BJ (cell line): ENCODE measurements at places on chromosomes 11 and 22.

GRCh38 chr11:91997226-91997625, 227.4 kb upstream of the FAT3 start:
- no peak for DNase-seq

DNA sequence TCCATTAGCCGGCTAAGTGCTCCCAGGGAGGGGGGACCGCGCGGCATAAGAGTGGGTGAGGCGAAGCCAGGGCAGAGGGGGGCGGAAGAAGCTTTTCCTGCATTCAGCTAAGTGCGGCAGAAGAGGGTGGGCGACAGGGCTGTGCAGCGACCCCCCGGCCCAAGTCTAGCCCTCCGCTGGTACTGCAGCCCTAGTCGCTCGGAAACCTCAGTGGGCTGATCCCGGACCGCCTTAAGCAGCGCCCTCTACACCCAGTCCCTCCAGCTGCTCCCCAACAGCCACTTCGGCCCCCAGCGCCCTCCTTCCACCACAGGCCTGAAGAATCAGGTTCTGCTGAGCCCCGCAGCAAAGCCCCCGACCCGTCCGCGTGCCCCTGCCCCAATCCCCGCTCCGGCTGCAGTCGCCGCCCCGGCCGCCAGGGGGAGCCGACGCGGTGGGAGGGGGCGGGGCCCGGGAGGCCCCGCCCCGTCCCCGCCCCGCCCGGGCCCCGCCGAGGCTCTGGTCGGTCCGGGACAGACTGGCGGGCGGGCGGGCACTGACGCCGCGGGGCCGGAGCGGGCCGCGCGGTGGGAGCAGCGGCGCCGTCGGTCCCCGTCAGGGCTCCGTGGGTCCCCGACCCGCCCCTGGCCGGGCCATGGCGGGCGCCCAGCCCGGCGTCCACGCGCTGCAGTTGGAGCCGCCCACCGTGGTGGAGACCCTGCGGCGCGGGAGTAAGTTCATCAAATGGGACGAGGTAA, at the start of gene PLCB3:
Gene PLCB3 (plus strand): TSS at position 515 of the 737 bp plus-strand sequence. CDS start 120 bp downstream, at position 635.
- no peak for DNase-seq

DNA sequence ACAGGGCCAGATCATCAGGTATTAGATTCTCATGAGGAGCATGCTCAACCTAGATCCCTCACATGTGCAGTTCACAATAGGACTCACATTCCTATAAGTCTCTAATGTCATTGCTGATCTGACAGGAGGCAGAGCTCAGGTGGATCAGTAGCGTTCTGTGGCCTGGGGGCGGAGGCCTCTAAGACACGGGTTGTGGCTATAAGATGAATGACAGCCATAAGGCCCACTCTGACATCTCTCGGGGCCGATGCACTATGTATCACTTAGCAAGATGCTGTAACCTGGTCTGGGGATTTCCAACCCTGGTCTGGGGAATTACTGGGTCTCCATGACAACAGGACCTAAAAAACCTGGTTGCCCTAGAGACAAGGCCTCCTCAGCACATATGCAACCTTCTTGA, 932.7 kb downstream of the TBC1D22A start:
- no peak for DNase-seq

DNA sequence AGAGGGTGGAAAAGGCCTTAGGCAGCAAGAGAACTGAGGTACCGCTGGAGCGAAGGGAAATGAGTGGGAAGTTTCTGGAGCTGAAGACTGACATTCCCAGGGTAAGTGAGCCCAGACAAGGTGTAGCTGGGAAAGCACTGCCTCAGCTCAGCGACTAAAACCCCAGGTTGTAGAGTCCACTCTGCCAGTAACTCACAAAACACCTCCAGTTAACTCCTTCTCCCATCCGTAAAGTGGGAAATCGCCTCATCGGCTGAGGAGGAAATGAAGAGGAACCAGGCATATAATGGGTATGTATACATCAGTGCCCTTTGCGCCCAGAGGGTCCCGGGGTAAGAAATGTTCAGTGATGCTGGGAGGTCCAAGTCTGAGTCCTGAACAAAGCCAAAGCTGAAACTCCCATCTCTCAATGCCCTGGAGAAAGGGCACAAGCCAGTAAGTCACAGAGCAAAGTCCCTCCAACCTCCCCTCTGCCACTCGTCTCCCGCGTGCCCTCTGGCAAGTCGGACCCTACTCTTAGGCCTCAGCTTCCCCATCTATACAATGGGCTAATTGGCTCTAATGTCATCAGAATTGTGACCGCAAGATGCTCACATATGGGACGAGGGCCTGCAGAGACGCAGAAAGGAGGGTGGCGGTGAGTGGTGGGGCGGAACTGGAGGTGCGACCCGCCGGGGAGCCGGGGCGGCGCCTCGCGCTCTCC, 588 bp downstream of the VPS37C start:
- no peak for DNase-seq

- no peak for DNase-seq
Measured at GRCh38 chr11:93525601-93526345, 17.4 kb downstream of the SMCO4 start.
